ENCODE measurements at places on chromosomes 4 and X.

DNA sequence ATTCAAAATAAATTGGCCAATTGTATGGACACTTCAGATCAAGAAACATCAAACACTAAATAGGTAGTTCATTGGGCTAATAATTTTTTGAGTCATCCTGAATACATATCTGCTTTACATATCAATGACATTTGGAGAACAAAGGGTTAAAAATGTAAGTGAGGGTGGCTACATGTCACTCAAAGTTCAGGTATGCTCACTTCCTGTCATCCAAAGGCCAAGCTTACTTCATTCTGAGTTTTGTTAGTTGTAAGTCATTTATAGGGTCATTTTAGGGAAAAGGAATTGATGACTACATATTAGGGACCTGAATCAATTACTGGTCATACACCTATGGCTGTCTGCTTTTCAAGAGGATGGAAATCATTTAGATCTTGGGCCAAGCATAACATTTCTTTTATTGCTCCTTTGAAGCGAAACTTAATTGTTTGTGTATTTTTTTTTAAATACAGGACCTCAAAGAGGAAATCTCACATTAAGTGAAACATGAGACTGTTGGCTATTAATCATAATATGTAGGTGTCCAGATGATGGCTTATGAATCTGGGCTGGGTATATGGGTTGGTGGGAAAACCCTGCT is 119.2 kb upstream of the LEF1 start:
- no peak for DNase-seq

GRCh38 chrX:129158505-129158904 is 364.8 kb downstream of the SMARCA1 start:
- DNase-seq: peak; percentile 15

DNA sequence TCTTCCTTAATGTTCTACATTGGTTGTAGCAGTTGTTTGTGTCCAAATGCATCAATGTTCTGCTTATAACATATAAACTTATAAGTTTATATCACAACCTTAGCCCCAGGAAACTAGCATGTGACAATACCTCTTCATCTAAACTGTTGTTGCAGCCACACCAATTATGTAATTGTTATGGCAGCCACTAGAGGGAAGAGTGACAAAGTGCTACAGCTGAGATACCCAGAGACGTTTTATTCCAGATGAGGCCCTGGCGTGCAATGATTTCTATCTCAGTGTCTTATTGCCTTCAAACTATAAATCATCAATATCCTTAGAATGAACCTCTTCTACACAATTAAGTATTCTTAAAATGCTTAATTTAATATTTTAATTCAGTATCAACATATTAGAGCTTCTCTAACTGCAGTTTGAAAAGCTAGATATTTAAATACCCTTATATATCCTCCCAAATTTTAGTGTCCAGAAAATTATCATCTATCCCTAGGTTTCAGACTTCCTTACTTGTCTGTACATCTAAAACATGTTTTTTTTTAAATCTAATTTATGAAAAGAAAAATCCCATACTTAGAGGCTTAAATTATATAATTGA is 171.6 kb downstream of the PCDH10 start:
- peak; percentile 21 for DNase-seq

- no peak for DNase-seq
Measured at GRCh38 chr4:56658528-56658927, 22.6 kb downstream of the HOPX start.

DNA sequence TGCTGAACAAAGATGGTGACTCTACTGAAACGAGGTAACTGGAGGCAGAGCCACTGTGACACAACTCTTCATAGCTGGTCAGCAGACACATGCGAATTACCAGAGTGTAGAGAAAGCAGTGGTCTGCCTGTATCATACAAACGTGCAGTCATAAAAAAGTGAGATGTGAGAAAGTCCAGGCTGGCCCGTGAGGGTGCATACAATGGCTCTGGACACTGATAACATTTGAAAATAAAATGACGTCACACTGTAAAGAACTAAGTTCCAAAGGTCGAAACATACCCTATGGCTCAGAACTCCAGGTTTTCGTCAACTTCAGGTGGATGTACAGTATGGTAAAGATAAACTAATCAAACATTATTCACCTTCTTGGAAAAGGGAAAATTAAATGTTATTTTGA is 95.7 kb downstream of the SHISA3 start:
- DNase-seq: no peak

DNA sequence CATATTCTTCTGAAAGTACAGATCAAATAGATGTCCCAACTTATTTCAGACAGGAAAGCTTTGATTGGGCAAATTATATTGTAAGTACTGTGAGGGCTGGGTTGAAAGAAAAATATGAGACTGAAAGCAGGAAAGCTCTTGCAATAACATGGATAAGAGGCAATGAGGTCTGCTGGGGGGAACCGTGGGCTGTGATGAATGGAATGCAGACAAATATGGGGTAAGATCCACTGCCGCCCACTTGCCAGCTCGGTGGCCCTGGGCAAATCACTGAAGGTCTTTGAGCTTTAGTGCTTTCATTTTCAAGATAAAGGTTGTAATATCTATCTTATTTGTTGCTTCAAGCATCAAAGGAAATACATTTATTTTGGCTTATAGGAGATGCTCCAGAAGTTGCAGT is 51.0 kb downstream of the AGA start:
- DNase-seq: no peak

Measured in A549 (cell line).